ENCODE measurements at places on chromosomes 11 and 22. TPM values are rescaled to one million over a fixed set of nuclear protein-coding genes. Genes with fewer than 3 reads are reported as not detected.
A peak's percentile ranks its signal among the peaks of the same experiment; 100 is the strongest.

SOX10 gene
- 5.4 TPM for total RNA-seq

P2RY6 gene
- 0.25 TPM for total RNA-seq

HTR3A gene
- 0.81 TPM for total RNA-seq

BARX2 gene
- total RNA-seq: 4.5 TPM

MS4A14 gene
- total RNA-seq: 154 TPM

HORMAD2 gene
- total RNA-seq: 14.7 TPM

POU2AF1 gene
- 4.6 TPM for total RNA-seq

GRCh38 chr22:49365191-49365837 lies 462.4 kb downstream of the BRD1 start:
- DNase-seq: no peak

GRCh38 chr11:9137293-9138132 lies 46.1 kb upstream of the SCUBE2 start:
- peak; percentile 83 for DNase-seq

DNA sequence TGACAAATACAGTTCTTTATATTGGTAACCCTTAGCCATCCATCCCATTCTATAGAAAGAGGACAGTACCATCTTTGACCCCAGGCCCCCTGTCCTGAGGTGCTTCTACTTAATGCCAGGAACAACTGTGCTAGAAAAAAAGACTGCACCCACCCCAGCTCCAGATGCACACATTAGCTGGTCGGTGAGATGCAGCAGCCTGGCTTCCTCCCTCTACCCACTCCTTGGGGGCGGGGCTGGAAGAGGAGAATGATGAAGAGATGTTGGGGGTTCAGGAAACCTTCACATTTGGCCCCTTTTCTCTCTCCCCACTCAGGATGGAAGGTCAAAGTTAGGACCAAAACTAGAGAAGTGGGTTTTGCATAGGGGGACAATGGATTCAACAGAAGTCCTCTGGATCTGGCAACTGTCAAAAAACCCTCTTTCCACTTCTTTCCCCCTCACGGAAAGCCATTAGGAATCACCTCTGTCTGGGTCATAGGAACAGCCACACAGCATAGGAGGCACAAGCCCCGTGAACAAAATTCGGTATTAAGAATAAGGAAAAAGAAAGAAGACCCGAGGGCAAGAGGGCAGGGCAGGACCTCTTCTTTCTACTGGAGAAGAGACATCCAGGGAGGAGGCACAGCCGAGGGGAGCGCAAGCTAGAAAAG lies 755 bp downstream of the NRIP3 start:
- no peak for DNase-seq

- DNase-seq: no peak
Measured at GRCh38 chr11:3783611-3784010, 13.7 kb downstream of the NUP98 start.

- DNase-seq: peak; percentile 98
Measured at GRCh38 chr22:46296257-46297150, at the start of gene GTSE1. Gene GTSE1 (plus strand): TSS chr22:46296870. CDS start chr22:46297401, 531 bp downstream.

DNA sequence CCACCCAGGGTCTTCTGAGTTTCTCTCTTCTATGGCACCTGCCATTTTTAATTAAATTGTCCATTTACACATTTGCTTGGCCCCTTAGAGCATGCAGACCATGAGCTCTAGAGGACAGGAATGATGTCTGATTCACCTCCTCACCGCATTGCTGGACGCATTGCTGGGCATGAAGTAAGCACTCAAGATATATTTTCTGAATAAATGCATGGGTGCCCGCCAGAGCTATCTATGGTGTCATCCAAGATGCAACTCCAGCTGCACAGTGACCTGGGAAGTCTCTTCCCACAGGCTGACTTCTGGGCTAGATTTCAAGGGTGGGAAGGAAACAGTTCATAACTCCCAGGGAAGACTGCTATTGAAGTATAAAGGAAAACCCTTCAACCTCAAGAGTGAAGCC lies 66.6 kb upstream of the ASPHD2 start:
- DNase-seq: no peak

GRCh38 chr11:72789493-72790131 lies 4.2 kb downstream of the STARD10 start:
- DNase-seq: no peak

DNA sequence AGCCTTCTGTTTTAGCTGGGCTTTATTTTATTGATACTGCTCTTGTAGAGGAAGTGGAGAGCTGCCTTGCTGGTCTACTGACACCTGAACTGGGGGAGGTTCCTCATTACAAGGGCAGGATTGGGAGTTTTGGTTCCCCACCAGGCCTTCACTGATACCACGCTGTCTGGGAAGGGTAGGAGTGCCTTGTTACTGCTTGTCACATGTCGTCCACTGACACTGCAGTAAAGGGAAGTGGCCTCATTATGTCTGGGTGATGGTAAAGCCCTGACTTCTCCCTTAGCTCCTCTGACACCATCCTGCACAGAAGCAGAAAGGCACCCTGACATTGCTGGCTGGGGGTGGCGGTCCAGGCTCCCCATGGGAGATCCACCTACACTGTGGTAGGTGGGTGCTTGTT lies 38.7 kb upstream of the ELF5 start:
- no peak for DNase-seq

GRCh38 chr22:25760848-25761595 lies 19.0 kb downstream of the MYO18B start:
- no peak for DNase-seq

GRCh38 chr11:123439616-123440015 lies 9.5 kb downstream of the GRAMD1B start:
- no peak for DNase-seq

GRCh38 chr22:44701824-44702478 lies at the start of gene PRR5:
Gene PRR5 (plus strand): TSS chr22:44702204. CDS start chr22:44702475, 271 bp downstream.
- peak; percentile 66 for DNase-seq

DNA sequence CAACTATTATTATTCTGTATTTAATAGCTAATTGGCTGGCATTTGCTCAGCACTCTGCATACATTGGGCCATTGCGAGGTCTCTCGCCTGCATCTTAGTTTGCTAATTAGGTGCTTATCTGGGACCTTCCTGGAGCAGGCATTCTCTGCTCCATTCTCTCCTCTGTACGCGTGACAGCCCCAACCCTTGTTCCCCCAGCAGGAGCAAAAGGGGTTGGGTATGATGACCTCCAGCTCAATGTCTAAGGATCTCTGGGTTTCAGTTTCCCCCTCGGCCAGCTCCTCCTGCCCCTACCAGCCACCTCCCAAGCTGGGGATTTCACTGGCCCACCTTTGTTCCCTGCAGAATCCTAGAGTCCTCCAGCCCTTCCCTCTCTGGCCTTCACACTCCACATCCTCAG lies 9.7 kb upstream of the LGALS2 start:
- no peak for DNase-seq

DNA sequence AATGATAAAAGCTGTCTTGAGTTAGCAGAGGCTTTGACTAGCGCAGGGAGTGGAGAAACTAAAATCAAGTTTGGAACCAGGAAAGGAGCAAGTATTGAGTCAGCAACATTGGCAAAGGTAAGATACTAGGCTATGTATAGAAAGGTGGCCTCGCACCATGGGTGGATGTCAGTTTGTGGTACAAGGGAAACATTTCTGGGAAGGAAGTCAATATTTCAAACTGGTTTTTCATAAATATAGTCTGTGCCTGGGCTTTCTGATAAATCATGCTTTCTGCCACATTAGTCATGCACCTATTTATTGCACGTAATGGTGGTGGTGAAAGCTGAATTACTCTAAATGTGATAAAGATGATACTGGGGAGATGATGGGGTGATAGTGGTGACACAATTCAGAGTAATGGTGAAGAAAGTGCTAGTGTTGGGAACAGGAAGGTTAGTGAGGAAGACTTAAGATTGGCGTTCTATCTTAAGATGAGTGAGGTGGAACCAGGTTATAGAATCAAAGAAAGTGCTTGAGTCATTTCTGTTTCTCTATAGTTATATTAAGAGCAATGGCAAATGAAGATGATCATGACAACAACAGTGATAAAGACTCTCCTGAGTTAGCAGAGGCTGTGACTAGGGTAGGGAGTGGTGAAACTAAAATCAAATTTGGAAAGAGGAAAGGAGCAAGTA lies 729.0 kb downstream of the FAM181B start:
- DNase-seq: no peak

DNA sequence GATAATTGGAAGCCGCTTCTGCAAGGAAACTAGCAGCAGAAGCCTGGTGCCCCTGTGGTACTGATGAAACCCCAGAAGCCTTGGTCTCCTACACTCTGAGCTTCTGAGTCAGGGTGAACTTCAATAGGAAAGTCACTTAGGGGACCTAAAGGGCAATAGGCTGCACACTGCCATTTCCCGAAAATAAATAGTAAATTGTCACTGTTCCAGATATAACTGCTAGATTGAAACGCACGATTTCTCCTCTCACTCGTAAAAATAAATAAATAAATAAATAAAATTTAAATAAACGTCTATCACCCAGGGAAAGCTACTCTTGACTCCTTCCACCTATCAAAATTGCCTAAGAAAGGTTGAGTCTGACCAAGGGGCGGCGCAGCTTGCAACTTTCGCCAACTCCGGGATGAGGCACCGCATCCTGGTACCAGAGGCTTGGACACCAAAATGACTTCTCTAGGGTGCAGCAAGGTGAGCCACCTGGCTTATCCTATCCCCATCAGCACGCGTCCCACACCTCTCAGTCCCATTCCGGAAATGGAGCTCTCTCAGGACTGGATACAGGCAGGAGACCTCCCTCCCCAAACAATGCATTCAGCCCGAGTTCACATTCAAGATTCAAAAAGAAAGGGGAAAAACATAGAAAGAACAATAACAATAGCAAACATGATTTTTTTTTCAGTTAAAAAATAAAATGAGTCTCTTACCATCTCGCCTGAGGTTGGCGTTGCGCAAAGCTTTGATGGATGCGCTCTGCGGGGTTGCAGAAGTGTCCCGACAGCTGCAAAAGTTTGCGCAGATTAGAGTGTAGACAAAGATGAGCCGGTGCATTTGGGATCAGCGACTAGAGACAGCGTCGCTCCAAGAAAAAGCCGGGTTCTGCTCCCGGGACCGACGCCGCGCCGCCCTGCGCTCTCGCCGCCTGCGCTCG lies 583 bp downstream of the PDGFD start:
- DNase-seq: peak; percentile 45

DNA sequence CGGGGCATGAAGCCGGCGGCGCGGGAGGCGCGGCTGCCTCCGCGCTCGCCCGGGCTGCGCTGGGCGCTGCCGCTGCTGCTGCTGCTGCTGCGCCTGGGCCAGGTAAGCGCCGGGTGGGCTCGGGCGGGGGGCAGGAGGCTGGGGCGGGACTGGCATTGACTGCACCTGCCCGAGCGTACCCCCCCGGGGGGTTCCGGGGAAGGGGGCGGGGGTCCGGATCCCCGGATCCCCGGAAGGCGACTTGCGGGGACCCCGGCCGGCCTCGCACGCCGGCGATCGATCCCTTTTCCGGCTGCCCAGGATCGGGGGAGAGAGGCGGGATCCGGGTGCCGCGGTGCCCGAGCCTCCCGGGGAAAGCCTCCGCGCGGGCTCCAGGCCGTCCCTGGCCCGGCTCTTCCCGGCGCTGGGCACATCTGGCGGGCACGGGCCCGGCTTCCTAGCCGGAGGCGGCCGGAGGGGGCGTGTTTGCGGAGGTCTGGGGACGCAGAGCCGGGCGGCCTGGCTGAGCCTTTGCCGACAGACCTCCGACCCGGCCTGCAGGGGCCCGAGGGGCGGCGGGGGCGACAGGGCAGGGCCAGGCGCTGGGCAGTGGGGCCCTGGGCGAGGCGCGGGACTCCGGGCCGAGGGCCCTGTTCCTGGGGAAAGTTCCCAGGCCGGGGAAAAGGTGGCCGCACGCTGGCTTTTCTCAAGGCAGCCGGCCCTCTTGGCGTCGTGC lies 705 bp downstream of the PTPRJ start:
- peak; percentile 28 for DNase-seq

DNA sequence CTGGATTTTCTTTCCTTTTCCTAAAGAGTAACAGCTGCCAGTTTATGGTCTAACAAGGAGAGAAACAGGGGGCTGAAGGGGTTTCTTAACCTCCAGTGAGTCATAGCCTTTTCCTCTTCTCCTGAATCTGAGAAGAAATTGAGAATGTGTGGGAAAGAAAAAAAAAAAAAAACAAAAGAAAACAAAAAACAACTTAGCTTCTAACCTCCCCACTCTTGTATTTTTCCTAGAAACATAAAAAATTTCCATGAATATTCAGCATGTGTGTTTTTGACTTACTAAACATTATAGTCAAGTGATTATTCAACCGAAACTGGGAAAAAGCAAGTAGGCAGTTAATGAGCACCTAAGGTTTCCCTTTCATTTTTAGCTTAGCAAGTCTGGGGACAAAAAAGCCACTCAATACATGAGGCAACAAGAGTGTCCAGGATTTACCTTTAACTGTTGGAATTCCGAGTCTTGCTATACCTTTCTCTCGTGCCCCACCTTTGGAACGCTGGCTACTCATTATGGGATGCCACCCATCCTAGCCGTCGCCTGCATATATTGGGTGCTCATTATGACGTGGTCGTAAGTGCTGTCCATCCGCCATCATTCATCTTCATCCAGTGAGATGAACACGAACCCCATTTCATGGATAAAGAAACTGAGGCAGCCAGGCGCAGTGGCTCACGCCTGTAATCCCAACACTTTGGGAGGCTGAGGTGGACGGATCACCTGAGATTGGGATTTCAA lies 2.4 kb downstream of the ASPHD2 start:
- no peak for DNase-seq

GRCh38 chr22:25644122-25644521 lies 79.6 kb downstream of the GRK3 start:
- no peak for DNase-seq

DNA sequence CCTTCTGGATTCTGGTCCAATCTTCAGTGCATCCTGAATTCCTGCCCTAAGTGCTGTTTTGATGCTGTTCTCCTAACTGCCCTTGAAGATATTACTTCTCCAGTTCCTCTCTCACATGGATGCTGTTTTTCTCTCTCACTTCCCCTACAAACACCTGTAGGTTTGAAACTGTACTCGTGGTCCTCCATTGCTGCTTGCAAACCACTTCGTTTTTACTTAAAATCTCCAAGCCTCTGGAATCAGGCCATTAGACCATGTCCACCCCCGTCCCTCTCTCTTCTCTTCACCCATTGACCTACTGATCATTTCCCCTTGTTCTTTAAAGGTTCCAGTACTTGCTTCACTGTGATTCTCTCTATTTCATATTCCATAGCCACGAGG lies 988.1 kb downstream of the NTM start:
- no peak for DNase-seq
